Upper lobe of right lung (tissue), 1 donor: ENCODE measurements at places on chromosomes 1 and 21. TPM values are rescaled to one million over a fixed set of nuclear protein-coding genes. Genes with fewer than 3 reads are reported as not detected.

TGFB2 gene
- total RNA-seq = 19.8 TPM

CCDC27 gene
- total RNA-seq = not detected

DIPK1A gene
- total RNA-seq = 4.6 TPM

AQP10 gene
- 0.64 TPM for total RNA-seq

LRRC40 gene
- 10.3 TPM for total RNA-seq

GRCh38 chr1:96208428-96208827, 513.2 kb upstream of the PTBP2 start:
- H3K4me3 ChIP-seq = no peak overlapping the region
- no peak for DNase-seq
- no peak overlapping the region for H3K27ac ChIP-seq
- H3K27me3 ChIP-seq = no peaks in the 10 kb centered on the region
- H3K36me3 ChIP-seq = no peaks in the 10 kb centered on the region

GRCh38 chr1:78383923-78384322, 106.9 kb upstream of the PTGFR start:
- no peaks in the 10 kb centered on the region for H3K27me3 ChIP-seq
- H3K4me3 ChIP-seq = no peak overlapping the region
- H3K27ac ChIP-seq = no peak overlapping the region
- no peak for DNase-seq
- no peaks in the 10 kb centered on the region for H3K4me1 ChIP-seq

DNA sequence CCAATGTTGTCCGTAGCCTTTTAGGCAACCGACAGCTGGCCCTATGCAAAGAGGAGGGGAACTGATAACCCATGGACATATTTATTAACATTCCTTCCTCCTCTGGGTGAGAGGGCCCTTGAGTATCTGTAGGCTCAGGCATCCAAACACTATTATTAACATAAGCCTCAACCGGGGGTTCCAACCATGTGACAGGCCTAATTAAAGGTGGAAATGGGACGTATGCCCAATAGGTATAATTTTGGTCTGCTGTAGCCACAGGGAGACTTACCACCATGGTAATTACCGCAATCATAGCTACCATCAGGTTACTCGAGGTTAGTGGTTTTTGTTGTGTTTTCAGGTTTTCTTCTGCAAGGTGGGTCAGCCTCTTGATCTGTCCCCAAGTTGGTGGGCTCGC, 5.3 kb downstream of the DAP3 start:
- H3K27me3 ChIP-seq = no peaks in the 10 kb centered on the region
- H3K36me3 ChIP-seq = peaks cover 7% of the 10 kb centered on the region
- peaks cover 9% of the 10 kb centered on the region for H3K4me1 ChIP-seq

DNA sequence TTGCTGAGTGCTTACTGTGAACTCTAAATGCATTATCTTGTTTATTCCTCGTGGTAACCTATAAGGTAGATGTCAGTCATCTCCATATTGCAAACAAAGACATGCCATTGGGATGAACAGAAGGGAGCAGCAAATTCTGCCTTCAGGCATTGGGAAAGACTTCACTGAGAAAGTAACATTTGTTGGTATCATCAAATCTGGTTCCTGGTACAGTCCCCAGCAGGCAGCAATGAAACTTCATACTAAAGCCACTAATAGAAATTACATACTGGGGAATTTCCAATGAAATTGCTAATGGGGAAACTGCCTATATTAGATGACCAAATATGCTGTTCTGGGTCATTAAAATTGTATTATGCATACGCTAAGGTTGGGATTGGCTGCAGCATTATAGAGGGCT, 47.3 kb upstream of the ST6GALNAC5 start:
- H3K27ac ChIP-seq = no peak overlapping the region
- H3K36me3 ChIP-seq = no peaks in the 10 kb centered on the region
- H3K27me3 ChIP-seq = no peaks in the 10 kb centered on the region

- H3K4me1 ChIP-seq = no peaks in the 10 kb centered on the region
- no peak for DNase-seq
- H3K27me3 ChIP-seq = no peaks in the 10 kb centered on the region
- H3K36me3 ChIP-seq = no peaks in the 10 kb centered on the region
- no peak overlapping the region for H3K27ac ChIP-seq
Observed at GRCh38 chr1:167104256-167104633, 10.4 kb downstream of the STYXL2 start.

DNA sequence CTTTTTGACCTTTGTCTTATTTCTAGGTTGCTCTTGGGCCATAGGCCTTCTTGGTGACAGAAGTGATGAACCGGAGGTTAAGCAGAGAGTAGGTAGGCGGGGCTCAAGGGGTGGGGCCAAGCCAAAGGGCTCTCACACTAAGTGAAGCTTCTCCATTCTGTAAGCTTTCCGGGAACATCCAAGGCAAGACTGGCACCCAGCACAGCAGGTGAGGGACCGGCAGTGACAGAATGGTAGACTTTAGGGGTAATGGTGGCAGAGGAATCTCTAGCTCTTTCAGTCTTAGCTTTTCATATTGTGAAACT, at the start of gene TNFAIP8L2:
Gene TNFAIP8L2 (plus strand): TSS at position 135 of the 305 bp plus-strand sequence. CDS start 2,049 bp downstream, outside the sequence.
- peak; percentile 81 for DNase-seq
- H3K36me3 ChIP-seq = peaks cover 42% of the 10 kb centered on the region
- no peaks in the 10 kb centered on the region for H3K27me3 ChIP-seq
- peak within 1 kb of the TSS; percentile 52 for H3K4me3 ChIP-seq

DNA sequence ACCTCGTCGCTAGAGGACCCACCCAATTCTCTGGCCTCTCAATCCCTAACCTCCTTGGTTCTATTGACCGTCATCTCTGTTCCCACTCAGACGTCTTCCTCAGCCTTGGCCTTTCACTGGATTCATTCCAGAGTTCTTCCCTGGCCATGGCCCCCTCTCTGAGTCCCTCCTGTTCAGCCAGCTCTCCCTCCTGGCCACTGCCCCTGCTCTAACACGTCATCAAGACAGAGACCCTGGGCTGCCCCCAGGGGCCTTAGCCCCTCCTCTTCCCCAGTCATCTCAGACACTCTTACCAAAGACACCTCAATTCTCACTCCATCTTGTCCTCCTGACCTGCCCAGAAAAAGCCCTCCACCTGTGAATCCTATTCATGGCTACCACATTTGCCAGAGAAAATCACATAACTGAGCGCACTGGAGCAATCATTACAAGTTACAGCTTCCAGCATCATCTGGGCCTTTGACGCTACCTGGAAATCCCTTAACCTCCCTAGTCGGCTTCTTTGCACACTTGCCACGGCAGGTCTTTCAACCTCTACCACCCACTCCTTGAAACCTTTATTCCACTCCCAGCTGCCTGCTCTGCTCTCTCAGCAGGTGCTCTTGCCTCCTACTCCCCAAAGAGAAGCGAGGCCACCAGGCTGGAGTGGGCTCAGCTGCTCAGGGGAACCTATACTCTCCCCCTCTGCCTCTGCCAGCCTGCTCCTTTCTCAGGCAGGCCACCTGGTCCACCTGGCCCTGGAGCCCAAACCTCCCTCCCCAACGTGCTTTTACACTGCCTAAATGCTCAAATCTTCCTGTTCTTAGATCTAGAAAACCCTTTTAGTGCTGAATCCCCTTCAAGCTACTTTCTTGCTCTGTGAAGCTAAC, 14.0 kb downstream of the DCST2 start:
- no peaks in the 10 kb centered on the region for H3K27me3 ChIP-seq
- no peak for DNase-seq
- no peak overlapping the region for H3K4me3 ChIP-seq

DNA sequence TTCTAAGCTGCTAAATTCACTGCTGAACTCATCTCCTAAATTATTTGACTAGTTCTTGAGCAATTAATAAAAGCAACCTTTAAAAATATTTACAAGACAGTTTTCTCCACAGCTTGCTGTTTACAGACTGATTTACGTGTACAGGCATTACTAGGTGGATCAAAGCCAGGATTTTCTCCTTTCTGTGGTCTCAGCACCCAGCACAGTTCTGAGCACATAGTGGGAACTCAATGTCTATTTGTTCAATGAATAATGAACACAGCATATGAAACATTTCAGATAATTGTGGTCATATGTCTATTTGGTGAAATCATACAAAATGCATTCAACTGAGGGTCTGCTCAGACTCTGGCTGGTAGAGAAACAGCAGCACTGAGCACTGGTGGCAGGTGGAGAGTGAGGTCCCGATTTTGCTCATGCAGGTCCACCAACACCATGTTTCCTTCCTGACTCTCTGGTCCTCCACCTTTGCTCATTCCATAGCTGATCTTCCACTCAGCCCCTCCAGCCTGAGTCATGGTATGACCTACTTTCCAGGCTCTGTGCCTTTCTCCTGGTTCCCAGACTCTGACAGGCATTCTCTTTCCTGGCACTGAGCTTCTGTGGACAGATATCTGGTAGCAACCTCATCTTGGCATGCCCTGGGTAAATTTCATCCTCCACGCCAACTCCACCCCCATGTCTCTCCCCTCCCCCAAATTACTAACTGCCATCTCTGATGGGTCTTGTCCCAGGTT, 311.3 kb downstream of the TGFB2 start:
- H3K4me3 ChIP-seq = no peak overlapping the region
- no peak for DNase-seq
- no peaks in the 10 kb centered on the region for H3K27me3 ChIP-seq

- H3K27ac ChIP-seq = no peak overlapping the region
- H3K36me3 ChIP-seq = no peaks in the 10 kb centered on the region
- no peak overlapping the region for H3K4me3 ChIP-seq
- H3K4me1 ChIP-seq = peaks cover 7% of the 10 kb centered on the region
Observed at GRCh38 chr1:13828454-13829151, 128.6 kb downstream of the PRDM2 start.
